ENCODE measurements at places on chromosomes 6 and 20.

- DNase-seq, result peak; percentile 62
These were observed 58.4 kb downstream of the GJA10 start for GRCh38 chr6:89952686-89953085.

DNA sequence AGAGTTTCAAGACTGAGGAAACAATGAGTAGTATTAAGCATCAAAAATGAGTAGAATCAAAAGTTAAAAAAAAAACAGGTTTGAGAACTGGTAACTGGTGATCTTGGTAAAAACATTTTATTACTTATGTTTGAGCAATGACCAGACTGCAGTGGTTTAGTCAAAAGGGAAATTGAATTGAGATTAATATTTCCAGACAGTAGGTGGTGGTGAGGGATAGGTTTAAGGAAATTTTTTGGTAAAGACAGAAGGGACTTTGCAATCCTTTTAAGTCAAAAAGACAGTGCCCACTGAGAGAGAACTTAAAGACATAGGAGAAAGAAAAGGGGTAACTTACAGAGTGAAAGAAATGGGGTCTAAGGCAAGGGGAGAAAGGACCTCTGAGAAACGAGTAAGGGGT is 156.9 kb downstream of the ASCC3 start:
- DNase-seq, result no peak

- no peak for DNase-seq
These were observed 132.7 kb upstream of the JAG1 start for GRCh38 chr20:10806539-10806938.

DNA sequence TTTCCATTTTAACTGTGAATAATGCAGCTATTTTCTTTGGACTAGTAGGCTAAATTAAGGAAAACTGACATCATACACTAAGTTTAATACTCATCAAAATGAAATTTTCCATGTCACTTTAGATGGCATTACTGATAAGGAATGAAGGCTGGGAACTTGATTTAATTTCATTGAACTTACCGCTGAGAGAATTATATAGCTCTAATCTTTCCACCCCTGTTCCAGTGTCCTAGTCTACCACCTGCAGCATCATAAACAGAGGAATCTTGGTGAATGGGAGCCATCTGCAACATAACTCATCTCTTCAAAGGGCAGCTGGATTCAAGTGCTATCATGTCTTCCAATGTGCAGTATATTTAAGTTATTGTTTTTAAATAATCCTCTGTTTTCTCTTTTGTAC is 1395.2 kb downstream of the EPHA7 start:
- DNase-seq, result no peak

GRCh38 chr20:57774111-57774880 is 64.5 kb upstream of the PMEPA1 start:
- no peak for DNase-seq

GRCh38 chr6:41976794-41977484 is 35.3 kb upstream of the CCND3 start:
- DNase-seq, result no peak

DNA sequence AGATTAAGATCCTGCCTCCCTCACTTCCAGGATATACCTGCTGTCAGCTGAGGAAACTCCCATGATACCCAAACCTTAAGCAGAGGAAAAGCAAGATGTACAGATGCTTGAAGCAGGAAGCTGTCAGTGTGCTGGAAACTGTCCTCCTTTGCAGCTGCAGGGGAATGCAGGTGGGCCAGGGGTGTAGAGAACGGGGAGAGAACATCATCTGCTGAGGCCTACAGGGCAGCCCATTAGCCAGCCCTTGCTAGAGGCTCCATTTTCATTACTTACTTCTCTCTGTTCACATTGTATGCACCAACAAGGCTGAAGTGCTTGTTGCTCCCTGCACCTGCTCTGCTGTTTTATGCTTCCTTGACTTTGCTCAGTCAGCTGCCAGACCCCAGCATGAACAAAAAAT is 119.1 kb downstream of the PRND start:
- no peak for DNase-seq

DNA sequence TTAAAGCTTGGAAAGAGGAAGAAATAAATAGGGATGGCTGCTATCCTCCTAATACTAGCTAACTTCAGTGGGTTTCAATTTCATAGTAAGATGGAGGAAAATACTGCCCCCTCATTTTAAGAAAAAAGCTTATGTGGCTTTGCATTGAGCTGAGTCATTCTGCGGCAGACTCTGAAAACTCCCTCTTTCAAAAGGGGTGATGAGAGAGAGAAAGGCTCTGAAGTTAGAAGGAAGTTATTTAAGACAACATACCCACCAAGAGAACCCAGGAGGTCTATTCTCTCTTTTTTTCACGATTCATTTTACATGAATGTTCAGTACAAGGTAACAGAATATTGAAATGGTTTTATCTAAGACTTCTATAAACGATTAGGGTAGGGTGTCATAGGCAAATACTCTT is 4.5 kb downstream of the PRDM13 start:
- DNase-seq, result no peak

- no peak for DNase-seq
These were observed 570.0 kb downstream of the TBC1D32 start for GRCh38 chr6:120764312-120764711.

GRCh38 chr6:99334526-99335127 is 14.8 kb downstream of the FAXC start:
- DNase-seq, result peak; percentile 1

DNA sequence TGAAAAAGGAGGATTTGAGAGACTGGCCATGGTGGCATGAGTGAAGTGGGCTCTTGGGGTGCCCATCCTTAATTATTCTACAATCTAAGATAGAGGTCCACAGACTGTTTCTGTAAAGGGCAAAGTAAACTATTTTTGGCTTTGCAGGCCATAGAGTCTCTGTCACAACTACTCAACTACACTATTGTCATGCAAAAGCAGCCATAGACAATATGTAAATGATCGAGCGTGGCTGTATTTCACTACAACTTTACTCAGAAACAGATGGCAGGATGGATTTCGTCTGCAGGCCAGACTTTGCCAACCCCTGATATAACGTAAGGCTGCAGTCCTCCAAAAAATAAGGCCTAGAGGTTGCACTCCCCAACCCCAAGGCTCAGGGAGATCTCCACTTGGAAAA is 58.2 kb upstream of the NAA20 start:
- no peak for DNase-seq
